CMK (cell line): ENCODE measurements at places on chromosomes 16 and 17.

DNA sequence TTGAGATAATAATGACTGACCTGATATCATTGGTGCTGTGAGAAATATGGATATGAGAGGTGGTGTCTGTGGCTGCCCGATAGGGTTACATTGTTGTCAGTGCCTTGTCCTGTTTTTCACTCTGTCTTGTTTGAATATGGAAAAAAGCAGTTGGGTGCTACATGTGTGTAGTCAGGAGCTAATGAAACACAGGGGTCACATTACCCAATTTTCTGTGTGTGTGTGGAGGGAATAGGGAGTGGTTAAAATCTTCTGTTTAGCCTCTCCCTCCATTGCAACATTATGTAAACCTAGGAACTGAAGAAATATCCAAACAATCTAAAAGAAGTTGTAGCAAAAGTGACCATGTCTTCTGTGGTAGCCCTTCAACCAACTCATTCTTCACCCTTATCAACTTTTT, 527.7 kb upstream of the SOX9 start:
- no peak for DNase-seq

- no peak for DNase-seq
These were observed 34.4 kb upstream of the MLKL start for GRCh38 chr16:74735162-74735452.

- DNase-seq: no peak
These were observed 10.2 kb downstream of the SOCS7 start for GRCh38 chr17:38361694-38362465.

DNA sequence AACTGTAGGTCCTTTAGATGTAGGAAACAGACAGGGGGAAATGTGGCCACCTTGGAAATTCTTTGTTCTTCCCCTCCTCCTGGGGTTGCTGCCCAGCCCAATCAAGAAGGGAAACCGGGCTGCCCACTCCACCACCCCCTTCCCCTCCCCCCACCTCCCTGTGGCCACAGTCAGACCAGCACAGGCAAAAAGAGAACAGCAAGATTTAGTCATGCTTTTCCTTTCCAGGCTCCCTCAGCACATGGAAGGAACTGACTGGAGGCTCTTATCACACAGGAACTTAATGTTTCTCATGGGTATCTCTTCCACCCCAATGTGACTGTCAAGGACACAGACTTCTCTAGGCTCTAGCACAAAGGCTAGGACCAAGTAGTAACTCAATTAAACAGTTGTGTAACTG, 3.0 kb upstream of the CCL1 start:
- peak; percentile 65 for DNase-seq

GRCh38 chr16:2799205-2799858, 1.1 kb downstream of the PRSS41 start:
- DNase-seq: no peak

DNA sequence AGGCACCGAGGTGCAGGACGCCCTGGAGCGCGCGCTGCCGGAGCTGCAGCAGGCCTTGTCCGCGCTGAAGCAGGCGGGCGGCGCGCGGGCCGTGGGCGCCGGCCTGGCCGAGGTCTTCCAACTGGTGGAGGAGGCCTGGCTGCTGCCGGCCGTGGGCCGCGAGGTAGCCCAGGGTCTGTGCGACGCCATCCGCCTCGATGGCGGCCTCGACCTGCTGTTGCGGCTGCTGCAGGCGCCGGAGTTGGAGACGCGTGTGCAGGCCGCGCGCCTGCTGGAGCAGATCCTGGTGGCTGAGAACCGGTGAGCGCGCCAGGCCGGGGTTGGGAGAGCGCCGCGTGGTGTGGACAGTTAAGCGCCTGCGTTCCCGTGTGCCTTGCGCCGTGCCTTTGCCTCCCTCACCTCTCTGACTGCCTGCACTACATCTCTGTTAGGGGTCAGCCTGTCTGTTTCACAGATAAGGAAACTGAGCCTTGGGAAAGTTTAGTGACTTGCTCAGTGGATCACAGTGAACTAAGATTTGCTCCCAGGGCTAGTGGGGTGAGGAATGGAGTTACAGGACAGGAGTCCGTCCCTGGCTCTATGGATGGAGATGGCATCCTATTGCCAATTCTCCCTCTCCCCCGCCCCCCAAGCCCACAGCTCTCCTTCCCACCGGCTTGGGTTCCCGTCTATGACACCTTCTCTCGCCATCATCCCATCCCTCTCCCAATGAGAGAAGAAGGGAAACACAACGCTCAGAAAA, 880 bp downstream of the SARM1 start:
- no peak for DNase-seq
